ENCODE measurements at places on chromosomes 4 and X.

GRCh38 chr4:87009095-87009648 lies 74.4 kb downstream of the AFF1 start:
- DNase-seq: no peak

GRCh38 chr4:105662935-105663675 lies 45.4 kb downstream of the INTS12 start:
- DNase-seq: no peak

DNA sequence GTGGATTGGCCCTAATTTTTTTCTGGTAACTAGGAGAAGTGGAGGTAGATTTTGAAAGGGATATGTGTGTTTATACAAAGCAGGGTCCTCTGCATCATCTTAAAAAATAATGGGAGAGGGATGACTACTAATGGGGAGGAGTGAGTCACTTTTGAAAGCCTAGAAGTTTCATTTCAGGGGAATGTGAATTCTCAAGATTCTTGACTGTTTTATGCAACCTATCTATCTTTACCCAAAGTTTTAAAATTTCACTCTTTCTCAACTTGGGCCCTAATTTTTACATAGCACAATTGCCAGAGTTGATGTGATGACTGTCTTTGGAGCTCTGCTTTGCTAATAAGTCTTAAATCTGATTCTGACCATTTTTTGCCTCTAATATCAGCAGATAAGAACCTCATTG lies 445.2 kb downstream of the GRXCR1 start:
- DNase-seq: no peak

GRCh38 chrX:52270453-52271116 lies 85.9 kb downstream of the MAGED4 start:
- no peak for DNase-seq

DNA sequence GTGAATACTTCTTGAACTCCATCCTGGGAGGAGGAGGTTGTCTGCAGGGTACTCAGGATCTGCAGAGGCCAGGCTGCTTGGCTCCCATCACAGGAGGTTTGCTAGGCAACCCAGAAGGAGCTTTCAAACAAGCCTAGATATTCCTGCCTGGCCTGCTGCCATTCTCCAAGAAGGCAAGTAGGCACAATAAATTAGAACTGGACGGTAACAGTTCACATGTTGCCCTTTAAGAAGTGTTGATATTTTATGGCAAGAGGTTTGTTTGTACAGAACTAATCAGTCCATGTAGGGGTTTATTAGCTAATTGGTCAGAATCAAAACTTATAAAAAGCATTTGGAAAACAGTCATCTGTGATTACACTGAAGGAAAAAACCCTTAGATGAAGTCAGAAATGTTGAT lies 39.3 kb downstream of the SYNPO2 start:
- no peak for DNase-seq

Measured in activated naive CD4-positive, alpha-beta T cell treated with anti-CD3 and anti-CD28 coated beads, Interleukin-2, amount 50 U/mL, for 72 hours (primary cell).